Activated naive CD4-positive, alpha-beta T cell (primary cell): ENCODE measurements at places on chromosomes 16 and 17.

GRCh38 chr16:75919664-75920063 lies 193.4 kb upstream of the CPHXL start:
- DNase-seq, result no peak

DNA sequence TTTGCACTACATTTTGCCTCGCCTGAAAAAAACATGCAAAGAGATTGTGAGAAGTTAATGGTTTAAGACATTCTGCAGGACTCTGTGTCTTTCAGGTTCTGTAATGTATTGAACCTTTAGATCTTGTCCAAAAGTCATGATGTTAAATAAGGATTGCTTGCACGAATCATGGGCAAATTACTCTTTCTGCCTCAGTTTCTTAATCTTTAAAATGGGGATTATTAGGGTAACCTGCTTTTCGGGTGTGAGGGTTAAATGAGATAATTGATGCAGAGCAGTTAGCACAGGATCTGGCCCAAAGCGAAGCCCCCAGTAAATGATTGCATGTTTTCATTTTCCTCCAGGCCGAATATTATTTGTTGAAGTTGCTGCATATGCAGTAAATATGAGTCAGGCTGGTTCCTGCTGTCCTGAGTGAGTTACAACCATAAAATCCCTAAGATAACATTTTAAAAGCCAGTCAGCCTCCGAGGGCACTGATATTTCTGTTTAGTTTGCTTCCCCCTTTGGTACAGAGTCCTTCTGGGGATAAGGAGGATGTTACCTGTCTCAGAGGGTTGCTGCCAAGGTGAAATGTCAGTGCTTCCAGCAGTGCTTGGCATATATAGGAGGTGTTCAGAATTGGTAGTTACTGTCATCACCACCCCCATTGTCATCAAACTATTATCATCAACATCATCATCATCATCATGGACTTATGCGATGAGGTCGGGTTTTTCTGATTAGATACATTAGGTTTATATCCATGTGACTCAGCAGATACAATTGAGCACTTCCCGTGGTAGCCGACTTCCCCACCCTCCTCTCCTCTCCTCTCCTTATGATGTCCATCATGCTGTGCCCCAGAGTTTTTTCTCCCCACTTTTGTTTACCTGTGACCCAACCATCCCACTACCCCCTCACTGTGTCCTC lies 20.6 kb upstream of the ARHGAP17 start:
- DNase-seq, result no peak

GRCh38 chr17:48767263-48767774 lies 38.8 kb upstream of the HOXB13 start:
- DNase-seq, result no peak

DNA sequence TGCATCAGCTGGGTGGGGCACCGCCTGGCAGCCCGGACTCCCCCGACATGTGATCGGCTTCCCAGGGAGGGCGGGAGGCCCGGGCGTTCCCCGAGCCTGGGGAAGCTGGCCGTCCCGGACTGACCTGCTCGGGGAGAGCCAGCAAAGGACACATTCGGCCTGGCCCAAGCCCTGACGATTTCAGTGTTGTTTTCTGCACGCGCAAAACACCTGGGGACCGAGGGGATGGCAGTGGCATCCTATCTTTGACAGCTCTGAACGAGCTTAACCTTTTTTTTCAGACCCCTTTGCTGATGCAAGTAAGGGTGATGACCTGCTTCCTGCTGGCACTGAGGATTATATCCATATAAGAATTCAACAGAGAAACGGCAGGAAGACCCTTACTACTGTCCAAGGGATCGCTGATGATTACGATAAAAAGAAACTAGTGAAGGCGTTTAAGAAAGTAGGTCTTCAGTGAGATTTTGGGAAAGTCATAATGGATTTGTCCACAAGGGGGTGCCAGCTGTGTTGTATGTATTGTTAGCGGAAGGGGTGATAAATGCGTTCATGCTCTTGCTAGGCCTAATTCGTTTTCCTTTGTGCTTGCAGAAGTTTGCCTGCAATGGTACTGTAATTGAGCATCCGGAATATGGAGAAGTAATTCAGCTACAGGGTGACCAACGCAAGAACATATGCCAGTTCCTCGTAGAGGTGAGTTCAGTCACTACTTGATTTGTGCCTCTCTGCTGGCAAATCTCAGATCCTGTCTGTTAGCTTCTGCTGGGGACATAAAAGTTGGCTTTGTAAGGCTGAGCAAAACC lies 1.0 kb downstream of the EIF1 start:
- peak; percentile 17 for DNase-seq

- DNase-seq, result no peak
Measured at GRCh38 chr17:40567377-40567776, 2.1 kb upstream of the CCR7 start.

DNA sequence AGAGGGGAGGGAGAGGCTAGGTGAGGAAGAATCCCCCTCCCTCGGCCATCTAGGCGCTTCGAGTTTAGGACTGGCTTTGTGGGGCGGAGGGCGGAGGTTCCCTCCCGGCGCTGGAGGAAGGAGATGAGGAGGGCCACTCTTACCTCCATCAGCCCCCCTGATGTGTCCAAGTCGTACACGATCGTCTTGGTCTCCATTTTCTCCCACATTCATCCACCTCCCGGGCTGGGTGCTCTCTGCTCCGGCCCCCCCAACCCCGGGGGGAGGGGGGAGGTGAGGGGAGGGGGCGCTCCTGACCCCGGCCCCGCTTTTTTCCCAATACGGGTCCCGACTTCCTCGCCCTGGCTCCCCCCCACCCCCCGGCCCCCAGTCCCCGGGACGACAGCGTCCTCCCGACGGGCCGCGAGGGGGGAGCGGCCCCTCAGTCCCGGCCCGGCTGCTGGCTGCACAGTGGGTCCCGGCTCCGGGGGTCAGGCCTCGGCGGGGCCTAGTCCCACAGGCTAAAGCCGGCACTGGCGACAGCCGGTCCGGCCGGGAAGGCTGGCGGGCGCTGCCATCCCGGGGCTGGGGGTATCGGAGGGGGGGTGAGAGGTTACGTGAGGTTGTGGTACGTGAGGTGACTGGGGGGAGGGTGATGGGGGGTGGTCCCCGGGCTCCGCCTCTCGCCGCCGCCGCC lies 428 bp downstream of the PHF12 start:
- no peak for DNase-seq

GRCh38 chr16:80935691-80936090 lies 71.0 kb downstream of the CMC2 start:
- no peak for DNase-seq

GRCh38 chr17:22463110-22463850 lies 771.0 kb downstream of the KCNJ18 start:
- no peak for DNase-seq

DNA sequence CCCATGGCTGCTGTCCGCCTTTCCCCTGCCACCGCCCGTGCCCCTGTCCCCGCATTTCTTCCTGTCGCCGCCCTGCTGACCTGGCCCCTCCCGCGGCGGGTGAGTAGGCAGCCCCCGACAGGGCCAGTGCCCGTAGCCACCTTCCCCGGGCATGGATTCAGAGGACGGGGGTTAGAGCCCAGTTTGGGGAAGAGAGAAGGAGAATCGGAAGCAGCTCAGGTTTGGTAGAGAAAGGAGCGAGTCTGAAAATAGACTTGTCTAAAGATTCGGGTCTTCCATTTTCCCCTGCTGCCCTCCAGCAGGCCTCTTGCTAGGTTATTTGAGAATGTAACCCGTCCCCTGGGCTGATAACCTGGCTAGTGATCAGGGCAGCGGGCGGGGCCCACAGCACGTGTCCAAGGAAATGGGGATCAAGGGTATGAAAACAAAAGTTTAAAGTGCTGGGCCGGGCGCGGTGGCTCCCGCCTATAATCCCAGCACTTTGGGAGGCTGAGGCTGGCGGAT lies 7.9 kb upstream of the CLDN9 start:
- no peak for DNase-seq

DNA sequence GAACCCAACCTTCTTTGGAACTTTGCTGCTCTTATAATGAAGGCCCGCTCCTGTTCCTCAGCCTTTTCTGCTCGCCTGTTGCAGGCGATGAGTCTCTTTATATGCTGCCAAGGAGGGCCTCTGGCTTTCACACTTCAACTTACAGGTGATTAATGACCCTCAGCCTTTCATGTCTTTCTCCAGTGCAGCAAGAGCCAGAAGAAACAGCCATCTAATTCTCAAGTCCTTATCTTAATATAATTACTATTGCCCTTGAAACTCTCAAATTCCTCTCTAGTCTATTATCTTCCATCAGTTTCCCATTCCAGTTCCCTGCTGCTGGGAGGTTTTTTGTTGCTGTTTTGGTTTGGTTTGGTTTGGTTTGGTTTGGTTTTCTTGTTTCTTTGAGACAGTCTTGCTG lies 121.8 kb upstream of the MED13 start:
- DNase-seq, result no peak

- DNase-seq, result no peak
Measured at GRCh38 chr16:3198334-3199072, 10.5 kb downstream of the OR1F1 start.

- no peak for DNase-seq
Measured at GRCh38 chr16:66451548-66451947, 24.5 kb downstream of the BEAN1 start.

- DNase-seq, result peak; percentile 35
Measured at GRCh38 chr17:29565643-29566472, 979 bp downstream of the ABHD15 start.

- DNase-seq, result no peak
Measured at GRCh38 chr16:2223942-2224486, 623 bp downstream of the E4F1 start.

GRCh38 chr17:19470530-19471261 lies 59.7 kb downstream of the RNF112 start:
- DNase-seq, result no peak

DNA sequence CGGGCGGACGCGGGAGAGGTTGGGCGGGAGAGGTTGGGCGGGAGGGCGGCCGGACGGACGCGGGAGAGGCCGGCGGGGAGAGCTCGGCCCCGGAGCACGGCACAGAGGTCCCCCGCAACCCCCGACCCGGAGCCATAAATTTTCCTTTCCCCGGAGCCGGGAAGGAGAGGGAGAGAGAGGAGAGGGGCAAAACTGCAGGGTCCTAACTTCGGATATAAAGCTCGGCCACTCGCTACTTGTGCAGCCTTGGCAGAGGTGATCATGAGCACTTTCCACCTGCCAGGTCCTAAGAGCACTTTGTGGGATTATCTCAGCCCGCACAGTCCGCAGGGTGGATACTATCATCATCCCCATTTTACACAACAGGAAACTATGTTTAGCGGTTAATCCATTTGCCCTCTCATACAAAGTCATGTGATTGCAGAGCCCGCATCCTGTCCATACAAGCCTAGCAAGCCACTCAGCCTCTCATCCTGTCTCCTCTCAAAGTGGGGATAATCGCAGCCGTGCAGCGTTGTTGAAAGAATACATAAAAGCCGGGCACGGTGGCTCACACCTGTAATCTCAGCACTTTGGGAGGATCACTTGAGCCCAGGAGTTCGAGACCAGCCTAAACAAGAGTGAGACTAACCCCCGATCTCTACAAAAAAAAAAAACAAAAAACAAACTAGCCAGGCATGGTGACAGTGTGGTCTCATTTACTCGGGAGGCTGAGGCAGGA lies 780 bp upstream of the DCAKD start:
- no peak for DNase-seq

- DNase-seq, result no peak
Measured at GRCh38 chr16:30524575-30525568, 1.5 kb downstream of the ZNF768 start.

- no peak for DNase-seq
Measured at GRCh38 chr17:45745601-45746494, 38.3 kb upstream of the CRHR1 start.

GRCh38 chr16:47574091-47575054 lies 113.2 kb downstream of the PHKB start:
- no peak for DNase-seq

DNA sequence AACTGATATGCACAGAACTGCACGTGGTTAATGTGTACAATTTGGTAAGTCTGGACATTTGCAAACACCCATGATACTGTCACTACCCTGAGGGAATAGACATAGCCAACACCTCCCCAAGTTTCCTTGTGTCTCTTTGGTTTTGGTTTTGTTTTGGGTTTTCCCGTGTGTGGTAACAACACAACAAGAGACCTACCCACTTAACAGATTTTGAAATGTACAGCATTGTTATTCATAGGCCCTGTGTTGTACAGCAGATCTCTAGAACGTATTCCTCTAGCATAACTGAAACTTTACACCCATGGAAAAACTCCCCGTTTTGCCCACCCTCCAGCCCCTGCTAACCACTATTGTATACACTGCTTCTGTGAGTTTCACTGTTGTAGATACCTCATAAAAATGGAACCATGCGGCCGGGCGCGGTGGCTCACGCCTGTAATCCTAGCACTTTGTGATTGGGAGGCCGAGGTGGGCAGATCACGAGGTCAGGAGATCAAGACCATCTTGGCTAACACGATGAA lies 76.3 kb upstream of the TBC1D3K start:
- no peak for DNase-seq

- no peak for DNase-seq
Measured at GRCh38 chr17:43967251-43967875, 13.6 kb upstream of the PYY start.

- no peak for DNase-seq
Measured at GRCh38 chr17:49723423-49723822, 15.7 kb upstream of the SLC35B1 start.

GRCh38 chr17:2034157-2034556 lies 4.2 kb downstream of the DPH1 start:
- no peak for DNase-seq

GRCh38 chr16:75022567-75022966 lies 23.7 kb downstream of the ZNRF1 start:
- DNase-seq, result no peak

- no peak for DNase-seq
Measured at GRCh38 chr17:703081-703875, 11.4 kb downstream of the VPS53 start.

- no peak for DNase-seq
Measured at GRCh38 chr16:84303023-84303422, 8.3 kb downstream of the WFDC1 start.

- DNase-seq, result no peak
Measured at GRCh38 chr16:89334050-89334449, 116.5 kb downstream of the ZNF778 start.

GRCh38 chr17:59505610-59506276 lies 59.7 kb upstream of the DHX40 start:
- DNase-seq, result no peak

GRCh38 chr16:28585674-28586073 lies 11.2 kb downstream of the SULT1A2 start:
- DNase-seq, result no peak
